ENCODE measurements at places on chromosomes 1 and 21.

- no peak for DNase-seq
Measured at GRCh38 chr1:232481091-232481490, 148.8 kb downstream of the SIPA1L2 start.

DNA sequence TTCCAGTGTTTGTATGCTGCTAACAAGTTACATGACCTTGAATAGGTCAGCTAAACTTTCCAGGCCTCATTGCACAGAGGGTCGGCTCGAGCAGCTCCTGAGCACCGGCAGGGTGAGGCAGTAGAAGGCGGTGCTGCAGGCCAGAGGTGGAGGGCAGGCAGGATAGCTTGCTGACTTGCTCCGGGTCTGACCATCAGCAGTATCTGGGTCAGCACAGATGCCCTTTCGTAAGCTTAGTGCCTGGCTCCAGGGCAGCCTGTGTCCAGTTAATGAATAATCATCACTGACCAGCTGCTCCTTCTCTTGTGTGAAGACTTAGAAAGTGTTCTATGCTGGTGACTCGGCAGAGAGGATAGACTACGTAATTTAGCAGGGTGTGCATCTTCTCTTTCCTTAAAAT, 6.9 kb downstream of the MAPKAPK2 start:
- DNase-seq, result no peak

GRCh38 chr1:1136547-1137230, 20.8 kb upstream of the C1orf159 start:
- DNase-seq, result no peak

DNA sequence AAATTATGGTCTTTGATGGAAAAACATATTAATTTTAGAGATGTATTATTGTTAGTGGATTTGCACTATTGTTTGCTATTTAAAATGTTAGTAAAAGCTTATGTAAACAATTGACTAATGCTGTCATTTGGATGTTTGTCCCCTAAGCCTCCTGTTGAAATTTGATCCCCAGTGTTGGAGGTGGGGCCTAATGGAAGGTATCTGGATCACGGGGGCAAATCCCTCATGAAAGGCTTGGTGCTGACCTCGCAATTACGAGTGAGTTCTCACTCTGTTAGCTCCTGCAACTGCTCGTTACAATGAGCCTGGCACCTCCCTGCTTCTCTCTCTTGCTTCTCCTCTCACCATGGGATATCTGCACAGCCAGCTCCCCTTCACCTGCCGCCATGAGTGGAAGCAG, 14.3 kb downstream of the TMEM35B start:
- DNase-seq, result no peak

DNA sequence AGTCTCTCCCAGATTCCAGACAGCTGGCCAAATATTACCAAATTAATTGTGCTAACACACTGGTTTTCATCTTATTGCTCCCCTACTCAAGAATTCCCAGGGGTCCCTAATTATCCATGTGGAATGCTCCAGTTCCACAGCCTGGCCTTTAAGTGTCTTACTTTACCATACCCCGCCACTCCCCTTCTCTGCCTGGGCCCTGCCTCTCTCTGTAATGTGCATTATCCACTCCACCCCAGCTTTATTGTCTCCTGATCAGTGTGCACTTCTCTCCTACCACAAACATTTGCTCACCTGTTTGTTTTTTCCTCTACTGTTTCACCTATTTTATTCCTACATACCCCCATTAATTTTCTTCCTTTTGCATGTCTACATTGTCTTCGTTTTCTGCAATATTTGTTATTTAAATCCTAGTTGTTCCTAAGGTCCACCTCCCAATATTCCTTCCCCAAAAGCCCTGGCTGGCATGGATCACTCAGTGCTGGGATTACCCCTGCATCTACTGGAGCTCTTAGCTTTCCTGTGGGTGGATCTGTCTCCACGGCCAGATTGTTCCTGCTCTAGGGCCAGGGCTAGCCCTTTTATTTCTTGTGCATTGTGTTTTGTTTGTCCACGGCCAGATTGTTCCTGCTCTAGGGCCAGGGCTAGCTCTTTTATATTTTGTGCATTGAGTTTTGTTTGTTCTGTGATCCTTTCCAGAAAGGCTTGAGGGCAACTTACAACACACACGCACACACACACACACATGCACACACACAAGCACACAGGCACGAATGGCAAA, 33.4 kb upstream of the ATP1B1 start:
- no peak for DNase-seq

DNA sequence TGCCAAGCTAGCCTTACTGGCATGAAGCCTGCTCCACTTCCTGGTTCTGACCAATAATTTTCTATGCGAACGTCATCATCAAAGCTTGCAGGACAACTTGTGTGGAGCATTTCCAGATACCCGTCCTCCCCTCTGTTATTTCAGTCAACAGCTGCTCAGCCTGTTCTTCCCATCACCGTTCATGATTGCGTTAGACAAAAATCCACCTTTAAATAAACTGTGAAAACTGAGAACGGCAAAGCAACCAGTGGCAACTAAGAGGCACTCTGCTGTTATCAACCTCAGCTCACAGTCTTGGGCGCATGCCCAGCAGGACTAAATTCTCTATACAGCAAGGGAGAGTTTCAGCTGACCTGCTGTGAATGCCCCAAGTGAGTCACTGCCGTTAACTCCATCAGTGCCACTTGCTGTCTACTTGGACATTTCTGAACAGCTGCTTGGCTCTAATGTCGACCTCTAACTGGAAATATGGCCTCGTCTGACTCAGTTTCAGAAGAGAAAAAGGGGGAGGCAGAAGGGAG, 207.4 kb upstream of the RUNX1 start:
- no peak for DNase-seq

GRCh38 chr1:15197591-15198447, 44.3 kb downstream of the TMEM51 start:
- DNase-seq, result no peak

DNA sequence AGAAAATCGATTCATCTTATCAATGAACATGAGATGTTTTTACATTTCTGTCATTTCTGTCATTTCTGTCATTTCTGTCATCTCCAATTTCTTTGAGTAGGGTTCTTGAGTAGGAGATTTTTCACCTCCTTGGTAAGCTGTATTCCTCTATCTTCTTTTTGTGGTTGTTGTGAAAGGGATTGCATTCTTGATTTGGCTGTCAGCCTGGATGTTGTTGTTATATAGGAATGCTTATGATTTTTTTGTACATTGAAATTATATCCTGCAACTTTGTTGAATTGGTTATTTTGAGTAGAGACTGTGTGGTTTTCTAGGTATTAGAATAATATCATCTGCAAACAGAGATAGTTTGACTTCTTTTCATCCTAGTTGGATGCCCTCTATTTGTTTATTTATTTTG, 1233.7 kb downstream of the PLA2G4A start:
- DNase-seq, result no peak

DNA sequence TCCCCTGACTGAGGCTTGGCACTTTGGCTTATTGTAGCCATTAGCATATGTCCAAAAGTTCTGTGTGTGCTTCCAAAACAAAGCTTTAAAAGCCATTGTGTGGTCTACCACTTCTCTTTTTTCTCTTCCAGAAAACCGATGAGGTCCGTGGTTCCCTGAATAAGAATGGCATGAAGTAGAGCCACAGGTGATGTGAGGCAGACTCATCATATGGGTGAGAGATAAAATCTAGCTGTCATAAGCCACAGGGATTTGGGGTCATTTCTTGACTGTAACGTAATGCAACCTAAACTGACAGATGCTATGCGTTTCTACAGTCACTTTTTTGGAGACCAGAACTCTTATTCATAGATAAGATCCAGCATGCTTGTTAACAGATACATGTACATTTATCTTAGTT, 7.0 kb upstream of the GREM2 start:
- no peak for DNase-seq

GRCh38 chr1:95809391-95809790, 575.4 kb downstream of the RWDD3 start:
- DNase-seq, result no peak

GRCh38 chr1:31154000-31154631, 85.6 kb downstream of the NKAIN1 start:
- no peak for DNase-seq

DNA sequence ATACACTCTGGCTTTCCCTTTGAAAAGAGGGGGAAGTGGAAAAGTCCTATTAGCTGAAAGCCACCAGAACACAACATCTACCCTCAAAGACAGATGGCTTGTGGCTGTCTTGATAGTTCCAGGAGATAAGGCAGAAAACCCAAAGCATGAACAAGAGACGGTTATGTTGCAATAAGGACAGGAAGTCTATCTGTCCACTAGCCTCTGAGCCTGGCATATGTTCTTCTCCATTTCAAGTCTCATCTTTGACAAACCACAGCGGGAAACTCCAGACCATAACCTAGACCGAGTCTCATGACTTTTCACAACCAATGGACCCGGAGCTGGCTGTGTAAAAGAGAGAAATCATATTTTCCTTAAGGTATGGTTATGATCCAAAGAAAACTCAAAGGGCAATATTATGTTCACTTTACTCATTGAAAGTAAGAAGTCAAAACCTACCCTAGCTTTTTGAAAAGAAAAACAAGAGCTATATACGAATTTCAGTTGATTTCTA, 33.8 kb downstream of the DUSP10 start:
- no peak for DNase-seq

DNA sequence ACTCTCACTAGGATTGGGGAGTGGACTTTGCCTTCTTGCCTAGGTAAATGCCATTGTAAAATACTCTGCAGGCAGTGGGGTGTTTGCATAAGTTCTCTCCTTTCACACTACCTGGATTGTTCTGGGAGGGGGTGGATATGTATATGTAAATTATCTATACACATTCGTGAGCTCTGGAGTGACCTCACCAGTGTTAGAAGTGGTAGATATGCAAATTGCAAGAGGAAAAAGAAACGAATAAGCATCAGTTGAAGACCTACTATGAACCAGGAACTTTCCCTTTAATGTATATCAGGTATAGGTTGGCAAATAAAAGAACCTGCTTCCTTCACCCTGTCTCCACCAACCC, 1.5 kb upstream of the ARHGEF11 start:
- DNase-seq, result no peak

- DNase-seq, result no peak
Measured at GRCh38 chr1:219173434-219173757, 282 bp upstream of the LYPLAL1 start.

DNA sequence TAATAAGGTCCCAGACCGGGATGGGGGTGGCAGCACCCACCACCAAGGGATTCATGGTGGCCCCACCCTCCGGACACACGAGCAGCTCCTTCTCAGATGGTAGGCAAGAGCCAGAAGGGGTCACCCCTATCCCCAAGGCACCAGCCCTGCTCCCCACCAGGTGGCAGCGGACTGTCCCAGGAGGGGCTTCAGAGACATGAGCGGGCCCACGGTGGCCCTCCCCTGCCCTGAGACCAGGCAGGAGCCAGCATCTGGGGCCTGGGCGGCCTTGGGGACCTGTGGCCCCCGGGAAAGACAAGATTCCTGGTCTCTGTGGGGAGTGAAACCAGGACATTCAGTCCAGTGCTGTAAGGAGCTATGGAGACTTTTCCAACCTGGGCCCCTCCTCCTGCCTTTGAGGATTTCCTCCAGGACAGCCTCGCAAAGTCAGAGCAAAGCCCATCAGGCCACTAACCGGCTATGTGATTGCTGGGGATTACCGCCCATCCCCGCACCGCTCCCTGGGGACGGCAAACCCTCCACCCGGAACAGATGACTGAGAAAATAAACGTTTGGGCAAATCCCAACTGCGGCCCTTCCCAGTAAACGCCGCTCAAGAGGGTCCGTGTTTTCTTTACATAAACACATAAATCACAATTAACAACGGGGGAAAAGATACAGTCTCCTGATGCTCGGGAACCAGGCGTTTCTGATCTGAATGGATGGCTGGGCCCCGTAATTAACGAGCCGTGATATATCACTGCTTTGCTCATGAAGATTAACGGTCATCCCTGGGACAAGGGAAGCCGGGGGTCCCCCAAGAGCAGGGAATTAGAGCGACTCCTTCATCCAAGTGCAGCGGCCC, 50.9 kb upstream of the ARHGEF16 start:
- no peak for DNase-seq

GRCh38 chr1:117820096-117820495, 109.3 kb downstream of the GDAP2 start:
- no peak for DNase-seq

GRCh38 chr1:32967888-32968568, 3.4 kb upstream of the RNF19B start:
- DNase-seq, result no peak

GRCh38 chr1:5563861-5564577, 428.2 kb downstream of the NPHP4 start:
- DNase-seq, result no peak

DNA sequence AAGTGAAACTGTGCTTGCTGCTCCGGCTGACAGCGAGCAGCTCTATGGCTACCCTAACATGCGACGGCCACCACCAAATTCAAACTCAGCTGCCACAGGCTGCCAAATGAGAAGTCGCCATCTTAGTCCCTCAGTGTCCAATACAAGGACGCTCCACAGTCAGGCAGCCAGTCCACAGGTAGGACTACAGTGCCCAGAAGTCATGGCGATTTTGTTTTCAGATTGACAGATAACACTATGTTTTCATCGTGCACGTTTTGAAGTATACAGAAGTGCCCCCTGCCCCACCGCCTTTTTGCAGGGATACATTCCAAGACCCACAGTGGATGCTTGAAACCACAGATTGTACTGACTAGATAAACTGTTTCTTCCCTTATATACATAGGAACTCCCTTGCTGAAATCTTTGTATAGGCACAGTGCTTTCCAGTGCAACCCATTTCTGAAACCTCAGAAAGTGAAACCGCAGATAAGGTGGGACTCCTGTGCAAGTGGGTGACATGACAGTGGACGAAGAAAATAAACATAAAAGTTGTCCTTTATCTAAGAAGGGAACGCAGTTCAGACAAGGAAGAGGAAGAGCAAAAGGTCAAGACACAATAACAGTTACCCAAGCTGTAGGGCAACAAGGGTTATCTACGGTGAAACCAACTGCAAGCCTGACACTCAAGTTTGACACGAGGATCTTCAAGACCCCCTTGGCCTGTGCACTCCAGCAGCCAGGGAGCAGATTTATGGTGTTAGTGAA, 52.2 kb downstream of the STX6 start:
- DNase-seq, result no peak

DNA sequence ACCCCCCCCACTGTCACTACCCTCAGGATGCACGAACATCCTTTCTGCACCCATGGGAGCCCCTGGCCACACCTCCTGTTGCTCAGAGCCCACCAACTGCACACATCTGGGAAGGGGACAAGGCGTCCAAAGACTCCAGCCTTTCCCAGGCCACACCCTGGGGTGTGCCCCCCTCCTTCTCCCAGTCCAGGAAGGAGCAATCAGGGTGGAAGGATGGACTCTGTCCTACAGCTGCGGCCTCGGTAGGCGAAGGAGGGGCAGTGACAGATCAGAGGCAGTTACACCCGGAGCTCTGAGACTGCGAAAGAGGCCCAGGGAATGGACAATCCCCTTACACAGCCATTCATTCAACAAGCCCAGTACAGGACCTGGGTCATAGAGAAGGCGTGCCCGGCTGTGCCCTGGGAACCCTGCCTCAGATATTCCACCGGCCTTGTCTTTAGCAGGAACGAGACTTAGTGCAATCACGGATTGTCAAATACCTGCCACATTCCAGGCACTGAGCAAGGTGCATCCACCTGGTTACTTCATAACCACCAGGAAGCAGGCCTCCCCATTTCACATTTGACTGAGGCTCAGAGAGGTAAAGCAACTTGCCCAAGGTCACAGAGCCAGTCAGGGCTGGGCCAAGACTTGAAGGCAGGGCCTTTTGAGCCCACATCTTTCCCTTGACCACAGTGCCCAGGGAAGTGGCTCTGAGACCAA, 9.4 kb downstream of the HSPG2 start:
- DNase-seq, result no peak
